D721Med (cell line): ENCODE measurements at places on chromosomes 4 and X.

GRCh38 chr4:171650543-171650942, 162.7 kb upstream of the GALNTL6 start:
- DNase-seq = no peak

GRCh38 chrX:118346258-118347094, 570 bp downstream of the WDR44 start:
- no peak for DNase-seq

- DNase-seq = no peak
Observed at GRCh38 chr4:138222046-138222445, 20.1 kb downstream of the SLC7A11 start.

GRCh38 chrX:16587836-16588235, 62.1 kb upstream of the S100G start:
- no peak for DNase-seq
